ENCODE measurements at places on chromosomes 5 and 9.

GRCh38 chr9:706073-706472 is 135.4 kb upstream of the DMRT1 start:
- DNase-seq = no peak

GRCh38 chr9:98971168-98971914 is 27.6 kb downstream of the COL15A1 start:
- peak; percentile 70 for DNase-seq

- DNase-seq = no peak
These were observed 16.2 kb upstream of the ZFR start for GRCh38 chr5:32460702-32461101.

DNA sequence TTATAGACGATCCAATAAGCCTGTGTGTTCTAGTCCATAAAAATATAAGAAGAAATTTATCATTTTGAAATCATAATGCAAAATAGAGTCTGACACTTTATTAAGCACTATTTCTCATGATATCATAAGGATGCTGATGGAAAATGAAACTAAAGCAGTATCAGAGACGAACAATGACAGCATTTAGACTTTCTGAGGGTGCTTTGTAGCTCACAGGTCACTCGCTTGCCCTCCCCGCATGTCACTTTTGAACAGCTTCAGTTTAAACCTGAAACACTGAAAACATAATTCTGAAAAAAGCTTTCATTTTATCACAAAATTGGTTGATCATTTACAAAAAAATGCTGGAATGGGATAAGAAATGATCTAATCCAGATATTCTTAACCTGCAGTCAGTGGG is 247.1 kb downstream of the EBF1 start:
- no peak for DNase-seq

DNA sequence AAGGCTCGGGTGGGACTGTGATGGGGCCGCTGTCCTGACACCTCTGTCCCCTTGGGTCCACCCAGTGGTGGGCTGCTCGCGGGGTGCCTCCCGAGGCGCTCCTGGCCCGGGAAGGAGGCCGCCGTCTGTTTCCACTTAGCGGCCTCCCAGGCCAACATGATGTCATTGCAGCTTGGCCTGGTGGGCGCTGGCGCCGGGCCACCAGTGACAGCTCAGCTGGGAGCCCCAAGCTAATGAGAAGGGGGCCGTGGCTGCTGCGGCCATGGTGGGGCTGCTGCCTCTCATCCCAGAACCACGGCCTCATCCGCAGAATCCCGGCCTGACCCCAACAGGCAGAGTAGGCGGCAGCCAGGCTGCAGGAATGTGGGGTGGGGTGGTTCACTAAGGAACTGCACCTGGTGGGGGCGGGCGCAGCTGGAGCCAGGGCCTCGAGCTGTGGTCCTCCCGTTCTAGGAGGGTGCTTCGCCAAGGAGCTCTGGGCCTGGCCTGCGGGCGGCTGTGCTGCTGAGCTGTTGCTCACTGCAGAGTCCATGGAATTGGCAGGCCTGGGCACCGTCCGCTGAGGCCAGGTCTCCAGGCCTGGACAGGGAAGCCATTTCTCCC is 123.5 kb upstream of the COL5A1 start:
- no peak for DNase-seq

GRCh38 chr5:150789943-150790611 is 11.5 kb downstream of the SMIM3 start:
- DNase-seq = no peak

GRCh38 chr9:19583890-19584289 is 175.1 kb downstream of the ACER2 start:
- DNase-seq = no peak

GRCh38 chr9:37184905-37185867 is 64.8 kb downstream of the ZCCHC7 start:
- no peak for DNase-seq

DNA sequence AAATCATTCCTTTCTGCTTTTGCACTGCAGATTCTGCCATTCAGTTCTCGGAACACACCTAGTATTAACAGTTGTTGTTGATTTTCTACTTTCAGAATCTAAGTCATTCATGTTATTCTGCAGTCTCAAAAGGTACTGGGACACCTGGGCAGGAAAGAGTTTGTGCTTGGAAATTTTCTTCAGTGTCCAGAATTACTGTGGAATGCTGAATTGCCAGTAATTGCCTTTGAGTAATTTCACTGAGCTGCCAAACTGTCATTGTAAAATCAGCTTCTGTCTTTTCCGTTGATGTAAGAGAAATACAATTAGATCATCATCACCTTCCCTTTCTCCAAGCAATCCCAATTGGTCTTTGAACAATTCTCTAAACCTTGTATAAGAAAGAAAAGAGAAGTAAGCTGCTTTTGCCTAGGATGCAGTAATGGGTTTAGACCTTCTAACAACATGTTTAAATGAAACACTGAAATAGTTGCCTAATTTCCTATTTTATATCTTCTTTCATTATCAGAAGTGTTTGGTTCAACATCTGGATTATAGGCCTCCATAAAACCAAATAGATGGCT is 75.7 kb upstream of the TGFBR1 start:
- no peak for DNase-seq

GRCh38 chr9:93869088-93869487 is 86.1 kb downstream of the BARX1 start:
- no peak for DNase-seq

DNA sequence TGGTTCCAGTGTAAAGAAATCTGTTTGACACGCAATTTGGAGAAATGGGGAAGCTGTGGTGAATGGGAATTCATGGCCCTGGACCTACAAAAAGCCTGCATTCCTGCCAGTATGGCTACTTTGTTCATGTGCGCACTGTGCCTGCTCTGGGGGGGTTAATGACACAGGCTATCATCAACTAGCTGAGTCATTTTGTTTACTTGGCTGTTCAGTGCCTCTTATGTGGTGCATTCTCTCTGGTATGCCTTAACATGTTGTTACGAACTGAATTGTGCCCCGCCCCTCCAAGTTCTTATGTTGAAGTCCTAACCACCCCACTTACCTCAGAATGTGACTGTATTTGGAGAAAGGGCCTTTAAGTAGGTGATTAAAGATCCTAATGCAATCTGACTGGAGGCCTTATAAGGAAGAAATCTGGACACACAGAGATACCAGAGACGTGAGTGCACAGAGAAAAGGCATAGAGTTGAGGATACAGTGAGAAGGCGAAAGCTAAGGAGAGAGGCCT is 20.4 kb upstream of the UBAP1 start:
- DNase-seq = no peak

DNA sequence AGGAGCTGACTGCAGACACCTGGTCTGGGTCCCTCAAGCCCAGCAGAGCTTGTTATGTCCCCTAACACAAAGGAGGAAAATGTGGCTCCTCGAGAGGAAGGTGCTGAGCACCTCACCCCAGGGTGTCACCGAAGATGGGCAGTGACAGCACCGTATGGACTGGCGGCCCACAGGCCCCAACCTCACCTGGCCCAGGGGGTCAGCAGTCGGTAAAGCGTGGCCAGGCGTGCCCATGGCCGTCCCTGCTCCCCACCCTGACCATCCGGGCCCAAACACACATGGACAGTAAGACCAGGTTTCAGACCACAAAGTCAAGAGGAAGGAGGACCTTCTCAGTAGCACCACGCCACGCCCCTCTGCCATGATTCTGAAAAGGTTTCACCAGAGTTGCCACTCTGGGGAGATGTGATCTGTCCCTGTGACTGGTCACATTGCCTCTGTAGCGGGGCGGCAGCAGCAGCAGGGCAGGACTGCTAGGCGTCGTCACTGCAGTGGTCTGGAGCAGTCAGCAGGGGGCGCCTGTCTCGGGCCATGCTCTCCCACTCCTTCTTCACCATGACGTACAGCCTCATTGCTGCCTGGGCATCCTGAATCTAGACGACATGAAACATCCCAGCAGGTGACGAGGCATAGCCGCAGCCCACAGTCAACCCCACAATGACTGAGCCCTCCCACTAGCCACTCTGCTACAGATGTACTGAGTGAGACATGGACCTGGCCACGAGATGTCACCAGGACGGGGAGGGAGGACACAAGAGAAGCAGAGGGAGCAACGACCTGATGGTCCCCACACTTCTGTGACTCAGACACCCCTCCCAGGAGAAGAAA is 11.1 kb downstream of the REXO4 start:
- DNase-seq = peak; percentile 86

DNA sequence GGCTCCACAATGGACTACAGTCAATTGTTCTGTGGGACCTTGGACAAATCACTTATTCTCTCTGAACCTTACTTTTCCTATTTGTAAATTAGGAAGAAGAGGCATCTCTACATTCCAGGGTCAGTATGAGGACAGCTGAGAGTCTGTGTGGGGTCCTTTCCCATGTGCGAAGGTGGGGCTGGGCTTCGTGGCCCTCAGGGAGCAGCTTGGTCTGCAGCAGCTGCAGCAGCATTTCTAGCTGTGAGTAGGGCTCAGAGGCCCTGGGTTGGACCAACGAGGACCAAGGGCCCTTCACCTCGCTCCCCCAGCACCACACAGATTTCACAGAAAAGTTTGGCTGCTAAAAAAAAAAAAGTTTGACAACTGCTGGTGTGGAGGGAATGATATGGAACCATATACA is 9.4 kb upstream of the DDX41 start:
- peak; percentile 12 for DNase-seq

- no peak for DNase-seq
These were observed 577 bp downstream of the AP3S1 start for GRCh38 chr5:115842089-115842935.

DNA sequence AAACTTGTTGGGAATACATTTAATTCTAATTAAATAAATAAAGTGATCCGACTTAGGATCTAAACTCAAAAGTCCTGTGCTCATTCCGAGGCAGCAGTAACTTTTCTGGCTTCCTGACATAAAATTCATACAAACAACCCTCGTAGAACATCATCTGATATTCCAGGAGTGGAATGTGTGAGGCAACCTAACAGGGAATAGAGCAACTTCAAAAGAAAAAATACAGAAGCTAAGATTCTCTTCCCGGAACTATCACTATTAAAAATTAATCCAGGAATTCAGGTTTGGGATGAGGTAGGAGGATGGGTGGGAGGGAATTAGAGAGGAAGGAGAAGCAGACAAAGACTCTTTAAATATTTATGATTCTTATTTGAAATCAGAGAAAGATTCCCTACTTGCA is 32.9 kb upstream of the TRIO start:
- DNase-seq = no peak

DNA sequence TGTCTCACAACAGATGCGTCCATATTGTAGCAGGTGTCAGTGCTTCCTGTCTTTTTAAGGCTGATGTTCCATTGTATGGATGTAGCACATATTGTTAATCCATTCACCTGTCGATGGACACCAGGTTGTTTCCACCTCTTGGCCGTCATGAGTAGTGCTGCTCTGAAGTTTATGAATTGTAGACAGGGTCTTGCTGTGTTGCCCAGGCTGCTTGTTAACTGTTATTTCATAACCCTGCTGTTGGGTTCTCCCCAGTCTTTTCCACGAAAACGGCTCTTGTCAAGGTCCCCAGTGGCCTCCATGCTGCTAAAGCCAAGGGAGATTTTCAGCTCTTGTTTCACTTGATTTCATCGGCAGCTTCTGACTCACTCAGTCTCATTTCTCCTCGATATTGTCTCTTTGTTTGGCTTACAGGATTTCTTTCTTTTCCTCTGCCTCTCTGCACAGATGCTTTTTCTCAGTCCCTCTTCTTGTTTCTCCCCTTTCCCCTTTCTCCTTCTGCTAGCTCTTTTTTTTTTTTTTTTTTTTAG is 12.1 kb upstream of the PSD2 start:
- no peak for DNase-seq

- no peak for DNase-seq
These were observed 75.3 kb downstream of the COL23A1 start for GRCh38 chr5:178514851-178515418.

GRCh38 chr9:13360188-13360587 is 80.7 kb upstream of the MPDZ start:
- no peak for DNase-seq

- DNase-seq = no peak
These were observed 26.8 kb upstream of the PHF2 start for GRCh38 chr9:93549611-93550010.

DNA sequence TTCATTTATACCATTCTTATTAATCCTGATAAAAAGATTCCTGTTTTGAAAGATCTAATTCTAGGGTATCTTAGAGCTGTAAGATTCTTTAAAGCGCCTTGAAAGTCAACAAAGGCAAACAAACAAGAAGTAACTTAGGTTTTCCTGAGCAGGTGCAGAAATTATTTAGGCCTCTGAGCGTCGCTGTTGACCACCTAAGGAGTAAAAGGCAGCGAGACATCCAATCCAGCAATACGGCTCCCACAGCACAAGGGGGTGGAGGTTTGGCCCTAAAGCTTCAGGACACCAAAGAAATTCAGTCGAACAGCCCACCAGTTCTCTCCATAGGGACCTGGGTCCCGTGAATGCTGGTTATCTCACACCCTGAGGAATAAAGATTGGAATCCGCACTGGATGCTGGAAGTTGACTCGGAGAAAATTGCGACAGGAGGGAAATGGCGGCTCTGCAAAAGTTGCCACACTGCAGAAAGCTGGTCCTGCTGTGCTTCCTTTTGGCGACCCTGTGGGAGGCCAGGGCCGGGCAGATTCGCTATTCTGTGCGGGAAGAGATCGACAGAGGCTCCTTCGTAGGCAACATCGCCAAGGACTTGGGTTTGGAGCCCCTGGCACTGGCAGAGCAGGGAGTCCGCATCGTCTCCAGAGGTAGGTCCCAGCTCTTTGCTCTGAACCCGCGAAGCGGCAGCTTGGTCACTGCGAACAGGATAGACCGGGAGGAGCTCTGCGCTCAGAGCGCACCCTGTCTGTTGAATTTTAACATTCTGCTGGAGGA is at the start of gene PCDHGA2:
PCDHGA2 (plus strand) TSS at position 223 of the 769 bp plus-strand sequence.
- DNase-seq = no peak

- DNase-seq = no peak
These were observed 3.9 kb upstream of the DAB2 start for GRCh38 chr5:39428640-39429039.

DNA sequence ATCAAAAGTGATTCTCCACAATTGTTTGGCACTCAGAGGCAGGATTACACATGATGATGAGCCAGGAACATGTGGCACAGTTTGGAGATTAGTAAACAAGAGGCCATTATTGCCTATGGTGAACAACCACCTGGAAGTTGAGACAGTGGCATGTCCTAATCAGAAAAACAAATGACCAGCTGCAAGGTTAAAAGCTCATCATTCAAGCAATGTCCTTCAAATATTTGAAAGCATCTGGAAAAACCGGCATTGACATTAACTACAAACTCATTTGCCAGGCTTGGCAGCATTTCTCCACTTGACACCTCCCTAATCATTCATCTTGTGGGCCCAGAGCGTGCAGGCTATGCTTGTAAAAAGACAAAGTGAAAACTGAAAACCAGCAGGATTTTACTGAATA is 80.6 kb upstream of the MEGF10 start:
- DNase-seq = no peak

- no peak for DNase-seq
These were observed 143.4 kb downstream of the ZNF608 start for GRCh38 chr5:124602925-124603650.

- DNase-seq = no peak
These were observed 6.2 kb upstream of the TIFAB start for GRCh38 chr5:135458356-135458755.

- DNase-seq = no peak
These were observed 2.1 kb downstream of the TNFAIP8 start for GRCh38 chr5:119357808-119358529.
